Effector memory CD4-positive, alpha-beta T cell (primary cell): ENCODE measurements at places on chromosomes 6 and 20.
A peak's percentile ranks its signal among the peaks of the same experiment; 100 is the strongest.

- no peak overlapping the region for H3K4me3 ChIP-seq
- DNase-seq = no peak
- H3K4me1 ChIP-seq = no peaks in the 10 kb centered on the region
- no peak overlapping the region for H3K27ac ChIP-seq
- no peaks in the 10 kb centered on the region for H3K27me3 ChIP-seq
Measured at GRCh38 chr6:14555804-14556203, 438.2 kb downstream of the CD83 start.

DNA sequence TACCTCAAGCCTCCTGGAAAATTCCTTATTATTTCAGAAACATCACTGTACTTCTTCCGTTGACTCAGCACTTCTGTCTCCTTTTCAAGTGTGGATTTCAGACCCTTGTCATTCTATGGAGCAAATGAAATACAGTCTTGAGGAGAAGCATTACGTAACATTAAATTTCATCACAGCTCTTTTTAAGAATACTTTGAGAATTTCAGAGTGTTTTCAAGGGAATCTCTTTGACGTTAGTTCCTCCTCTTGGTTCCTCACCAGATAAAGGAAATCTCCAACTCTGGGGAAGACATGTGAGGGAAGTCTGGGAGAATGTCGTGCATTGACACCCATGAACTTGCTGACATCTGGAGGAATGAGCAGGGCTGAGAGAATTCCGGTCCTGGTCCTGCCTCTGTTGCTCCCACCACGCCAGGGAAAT is 32.3 kb downstream of the UST start:
- no peak overlapping the region for H3K27ac ChIP-seq
- no peak for DNase-seq

GRCh38 chr6:14681699-14682487 is 564.0 kb upstream of the JARID2 start:
- no peak for DNase-seq
- no peaks in the 10 kb centered on the region for H3K27me3 ChIP-seq
- H3K4me1 ChIP-seq = no peaks in the 10 kb centered on the region
- H3K27ac ChIP-seq = no peak overlapping the region

GRCh38 chr6:43283514-43283901 is 14.6 kb upstream of the SLC22A7 start:
- H3K4me3 ChIP-seq = no peak overlapping the region
- no peak overlapping the region for H3K27ac ChIP-seq
- no peaks in the 10 kb centered on the region for H3K27me3 ChIP-seq
- no peak for DNase-seq
- H3K4me1 ChIP-seq = no peaks in the 10 kb centered on the region

GRCh38 chr6:157538168-157538567 is 157.2 kb downstream of the ZDHHC14 start:
- no peak for DNase-seq
- no peak overlapping the region for H3K4me3 ChIP-seq
- no peak overlapping the region for H3K27ac ChIP-seq
- peaks cover 8% of the 10 kb centered on the region for H3K4me1 ChIP-seq

DNA sequence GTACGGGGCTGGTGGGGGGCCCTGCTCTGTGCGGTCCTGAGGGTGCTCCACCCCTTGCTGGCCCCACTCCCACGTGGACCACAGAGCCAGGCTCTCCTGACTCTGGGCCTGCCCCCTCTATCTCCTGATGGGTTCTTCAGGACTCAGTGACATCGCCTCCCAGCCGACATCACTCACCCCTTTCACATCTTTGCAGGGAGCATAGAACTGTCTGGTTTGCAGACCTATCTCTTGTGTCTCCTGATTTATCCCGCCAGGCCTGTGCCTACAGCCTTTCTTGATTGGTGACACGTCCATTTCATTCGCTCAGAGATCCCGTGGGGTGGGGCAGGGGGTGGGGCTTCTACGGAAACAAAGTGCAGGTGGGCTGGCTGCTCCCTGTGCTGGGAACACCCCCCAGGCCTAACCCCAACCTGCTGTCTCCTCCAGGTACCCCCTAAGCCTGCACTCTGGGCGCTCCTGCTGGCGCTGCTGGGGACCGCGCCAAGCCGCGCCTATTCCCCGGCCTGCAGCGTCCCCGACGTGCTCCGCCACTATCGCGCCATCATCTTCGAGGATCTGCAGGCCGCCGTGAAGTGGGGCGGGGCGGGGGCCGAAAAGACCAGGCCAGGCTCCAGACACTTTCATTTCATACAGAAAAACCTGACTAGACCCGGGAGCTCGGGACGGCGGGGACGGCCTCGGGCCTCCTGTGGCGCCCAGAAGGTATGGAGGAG is 1.7 kb downstream of the C20orf204 start:
- no peak for DNase-seq
- peaks cover 6% of the 10 kb centered on the region for H3K36me3 ChIP-seq
- H3K4me1 ChIP-seq = peaks cover 79% of the 10 kb centered on the region

GRCh38 chr20:60921022-60921622 is 330.9 kb upstream of the CDH4 start:
- no peak overlapping the region for H3K4me3 ChIP-seq
- no peak overlapping the region for H3K27ac ChIP-seq
- DNase-seq = no peak
- H3K4me1 ChIP-seq = no peaks in the 10 kb centered on the region
- no peaks in the 10 kb centered on the region for H3K27me3 ChIP-seq
- H3K36me3 ChIP-seq = no peaks in the 10 kb centered on the region

GRCh38 chr20:21706261-21707195 is 1.1 kb downstream of the PAX1 start:
- DNase-seq = no peak
- no peak overlapping the region for H3K27ac ChIP-seq
- H3K27me3 ChIP-seq = peaks cover 24% of the 10 kb centered on the region
- H3K36me3 ChIP-seq = no peaks in the 10 kb centered on the region
- no peaks in the 10 kb centered on the region for H3K4me1 ChIP-seq

GRCh38 chr6:18432180-18432579 is 45.0 kb downstream of the RNF144B start:
- no peak overlapping the region for H3K4me3 ChIP-seq
- H3K36me3 ChIP-seq = no peaks in the 10 kb centered on the region

GRCh38 chr6:3769610-3770009 is 18.1 kb upstream of the PXDC1 start:
- H3K27me3 ChIP-seq = no peaks in the 10 kb centered on the region
- no peak overlapping the region for H3K27ac ChIP-seq
- H3K4me3 ChIP-seq = no peak overlapping the region

DNA sequence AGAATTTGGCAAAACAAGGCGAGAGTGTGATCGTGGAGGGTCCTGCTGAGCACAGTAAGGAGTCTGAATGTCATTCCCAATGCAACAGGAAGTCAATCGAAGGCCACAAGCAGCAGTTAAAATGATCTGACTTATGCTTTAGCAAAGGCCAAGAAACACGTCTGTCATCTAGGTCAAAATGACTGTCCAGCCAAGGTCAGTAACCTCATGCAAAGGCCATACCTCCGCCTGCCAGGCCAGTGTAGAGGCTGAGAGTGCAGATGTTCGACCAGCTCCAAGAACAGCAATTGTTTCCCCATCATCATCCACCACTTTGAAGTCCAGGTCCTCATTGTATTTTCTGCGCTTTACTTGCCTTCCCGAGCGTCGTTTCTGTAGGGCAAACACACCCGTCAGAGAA is 105.6 kb downstream of the CHD6 start:
- no peaks in the 10 kb centered on the region for H3K4me1 ChIP-seq
- no peaks in the 10 kb centered on the region for H3K27me3 ChIP-seq
- no peak for DNase-seq
- peaks cover 38% of the 10 kb centered on the region for H3K36me3 ChIP-seq
- no peak overlapping the region for H3K4me3 ChIP-seq

GRCh38 chr6:166939345-166939744 is 17.0 kb downstream of the RNASET2 start:
- no peaks in the 10 kb centered on the region for H3K27me3 ChIP-seq
- H3K27ac ChIP-seq = no peak overlapping the region
- H3K4me1 ChIP-seq = peaks cover 15% of the 10 kb centered on the region
- H3K4me3 ChIP-seq = no peak overlapping the region
- H3K36me3 ChIP-seq = peaks cover 65% of the 10 kb centered on the region

GRCh38 chr6:42783876-42784642 is 2.2 kb downstream of the BICRAL start:
- H3K27ac ChIP-seq = peak overlapping the region; percentile 100
- no peak for DNase-seq
- H3K36me3 ChIP-seq = peaks cover 4% of the 10 kb centered on the region
- H3K27me3 ChIP-seq = no peaks in the 10 kb centered on the region
- H3K4me3 ChIP-seq = peak overlapping the region; percentile 98

- no peak overlapping the region for H3K27ac ChIP-seq
- H3K4me3 ChIP-seq = no peak overlapping the region
- H3K4me1 ChIP-seq = no peaks in the 10 kb centered on the region
- no peaks in the 10 kb centered on the region for H3K27me3 ChIP-seq
- no peaks in the 10 kb centered on the region for H3K36me3 ChIP-seq
- DNase-seq = no peak
Measured at GRCh38 chr6:53437557-53438202, 88.9 kb upstream of the ELOVL5 start.

- H3K4me3 ChIP-seq = no peak overlapping the region
- H3K27ac ChIP-seq = peak overlapping the region; percentile 88
- no peak for DNase-seq
- H3K27me3 ChIP-seq = no peaks in the 10 kb centered on the region
Measured at GRCh38 chr6:36756786-36757185, 59.2 kb downstream of the RAB44 start.

GRCh38 chr6:139443231-139444112 is 69.0 kb upstream of the CITED2 start:
- H3K27ac ChIP-seq = no peak overlapping the region
- H3K4me3 ChIP-seq = no peak overlapping the region
- no peaks in the 10 kb centered on the region for H3K4me1 ChIP-seq
- H3K36me3 ChIP-seq = no peaks in the 10 kb centered on the region
- H3K27me3 ChIP-seq = no peaks in the 10 kb centered on the region

GRCh38 chr6:52995913-52996645 is 995 bp upstream of the GSTA4 start:
- no peak for DNase-seq
- no peaks in the 10 kb centered on the region for H3K36me3 ChIP-seq
- H3K27me3 ChIP-seq = no peaks in the 10 kb centered on the region
- no peaks in the 10 kb centered on the region for H3K4me1 ChIP-seq
- peak overlapping the region; percentile 97 for H3K27ac ChIP-seq
- peak overlapping the region; percentile 27 for H3K4me3 ChIP-seq

GRCh38 chr6:127951172-127951917 is 50.5 kb upstream of the THEMIS start:
- H3K36me3 ChIP-seq = no peaks in the 10 kb centered on the region
- H3K27ac ChIP-seq = peak overlapping the region; percentile 52
- no peaks in the 10 kb centered on the region for H3K27me3 ChIP-seq
- no peak for DNase-seq
- H3K4me3 ChIP-seq = peak overlapping the region; percentile 11

DNA sequence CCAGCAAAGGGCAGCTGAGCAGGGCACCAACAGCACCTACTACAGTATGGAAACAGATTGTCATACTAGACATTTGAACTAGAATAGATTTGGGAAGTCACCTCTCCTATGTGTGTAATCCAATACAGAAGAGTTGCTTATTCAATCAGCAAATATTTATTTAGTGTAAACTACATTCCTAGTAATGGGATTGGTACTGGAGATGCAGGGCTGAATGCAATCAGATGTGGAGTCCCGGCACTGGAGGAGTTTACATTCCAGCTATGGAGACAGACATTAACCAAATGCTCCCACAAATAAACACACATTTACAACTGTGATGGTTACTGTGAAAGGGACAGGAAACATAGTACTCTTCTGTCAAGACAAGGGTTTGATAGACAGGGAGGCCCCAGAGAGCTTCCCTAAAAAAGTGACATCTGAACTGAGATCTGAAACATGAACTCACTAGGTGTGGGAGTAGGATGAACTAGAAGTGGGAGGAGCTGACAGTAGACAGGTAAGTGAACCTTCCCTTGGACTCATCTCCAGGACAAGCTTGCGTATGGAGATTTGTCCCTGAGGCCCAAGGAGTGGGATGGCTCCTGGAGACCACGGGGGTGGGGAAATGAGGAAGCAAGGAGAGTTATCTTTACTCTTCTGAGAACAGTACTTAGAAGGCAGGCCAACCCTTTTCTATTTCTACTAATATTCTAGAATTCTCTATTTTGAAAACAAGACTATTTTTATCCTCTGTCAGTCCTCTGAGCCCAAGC is 420.5 kb downstream of the MAFB start:
- no peaks in the 10 kb centered on the region for H3K36me3 ChIP-seq
- no peak overlapping the region for H3K4me3 ChIP-seq
- H3K27me3 ChIP-seq = no peaks in the 10 kb centered on the region
- no peak overlapping the region for H3K27ac ChIP-seq
- DNase-seq = no peak
